ENCODE measurements at places on chromosomes 12 and 14. TPM values are rescaled to one million over a fixed set of nuclear protein-coding genes. Genes with fewer than 3 reads are reported as not detected.

Gene PTPN6
- total RNA-seq, result 134 TPM

Gene SSTR1
- not detected for total RNA-seq

Gene LTBP2
- total RNA-seq, result not detected

Gene POTEG
- total RNA-seq, result not detected

DNA sequence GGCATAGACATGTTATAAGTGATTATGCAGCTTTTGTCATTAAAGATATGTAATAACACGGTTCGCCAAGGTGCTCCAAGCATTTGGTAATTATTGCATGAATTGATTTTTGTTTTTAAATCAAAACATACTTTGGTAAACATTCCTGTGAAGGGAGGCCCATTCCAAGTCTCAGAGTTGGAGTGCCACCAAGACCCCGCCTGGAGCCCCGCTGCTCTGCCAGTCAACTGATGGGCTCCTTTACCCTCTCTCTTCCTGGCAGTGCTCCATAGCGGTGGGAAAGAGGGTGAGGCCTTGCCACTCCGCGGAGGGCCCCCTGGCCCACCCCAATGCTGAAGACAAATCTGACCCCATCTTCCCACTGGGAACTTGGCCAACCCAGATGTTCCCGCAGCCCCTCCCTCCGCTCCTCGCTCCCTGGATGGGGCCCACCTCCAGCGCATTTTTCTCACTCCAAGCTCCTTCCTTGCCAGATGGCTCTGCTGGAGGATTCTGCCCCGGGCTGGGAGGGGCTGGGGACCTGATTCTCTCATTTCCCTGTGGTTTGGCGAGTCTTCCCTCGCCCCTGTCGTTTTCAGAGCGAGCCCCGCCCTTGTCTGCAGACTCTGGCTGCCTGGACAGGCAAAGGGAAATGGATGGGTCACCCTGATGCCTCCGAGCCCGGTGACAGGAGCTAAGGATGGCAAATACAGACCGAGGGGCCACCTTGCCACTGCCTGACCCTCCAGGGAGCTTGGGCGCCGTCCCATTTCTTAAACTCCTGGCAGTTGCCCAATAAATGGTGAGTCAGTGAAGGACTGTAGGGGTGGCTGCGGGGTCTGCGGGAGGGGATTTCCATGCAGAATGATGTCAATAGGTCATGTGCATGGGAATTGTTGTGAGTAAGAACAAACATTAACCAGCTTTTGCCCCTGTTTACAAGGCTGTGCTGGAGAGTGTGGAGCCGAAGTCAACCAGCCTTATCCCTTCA, 9.2 kb upstream of the PAPLN start:
- ATAC-seq, result no peak

DNA sequence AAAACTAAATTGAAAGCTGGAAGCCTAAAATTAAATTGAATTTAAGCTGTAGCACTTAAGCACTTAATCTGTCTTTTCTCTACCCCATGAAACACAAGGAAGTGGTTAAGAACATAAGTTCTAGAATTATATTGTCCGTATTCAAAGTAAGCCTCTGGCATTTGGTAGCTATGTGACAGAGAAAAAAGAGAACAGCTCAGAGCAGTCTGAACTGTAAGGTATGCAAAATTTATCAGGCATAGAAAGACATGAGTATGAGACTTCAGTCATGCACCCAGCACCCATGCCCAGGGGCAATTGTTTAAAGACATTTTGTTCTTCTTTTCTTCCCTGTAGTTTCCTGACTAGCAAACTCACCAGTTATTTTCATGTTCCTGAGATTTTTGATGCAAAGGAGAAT, 116.7 kb downstream of the KCNMB4 start:
- no peak for ATAC-seq

Gene KCNK10
- not detected for total RNA-seq

DNA sequence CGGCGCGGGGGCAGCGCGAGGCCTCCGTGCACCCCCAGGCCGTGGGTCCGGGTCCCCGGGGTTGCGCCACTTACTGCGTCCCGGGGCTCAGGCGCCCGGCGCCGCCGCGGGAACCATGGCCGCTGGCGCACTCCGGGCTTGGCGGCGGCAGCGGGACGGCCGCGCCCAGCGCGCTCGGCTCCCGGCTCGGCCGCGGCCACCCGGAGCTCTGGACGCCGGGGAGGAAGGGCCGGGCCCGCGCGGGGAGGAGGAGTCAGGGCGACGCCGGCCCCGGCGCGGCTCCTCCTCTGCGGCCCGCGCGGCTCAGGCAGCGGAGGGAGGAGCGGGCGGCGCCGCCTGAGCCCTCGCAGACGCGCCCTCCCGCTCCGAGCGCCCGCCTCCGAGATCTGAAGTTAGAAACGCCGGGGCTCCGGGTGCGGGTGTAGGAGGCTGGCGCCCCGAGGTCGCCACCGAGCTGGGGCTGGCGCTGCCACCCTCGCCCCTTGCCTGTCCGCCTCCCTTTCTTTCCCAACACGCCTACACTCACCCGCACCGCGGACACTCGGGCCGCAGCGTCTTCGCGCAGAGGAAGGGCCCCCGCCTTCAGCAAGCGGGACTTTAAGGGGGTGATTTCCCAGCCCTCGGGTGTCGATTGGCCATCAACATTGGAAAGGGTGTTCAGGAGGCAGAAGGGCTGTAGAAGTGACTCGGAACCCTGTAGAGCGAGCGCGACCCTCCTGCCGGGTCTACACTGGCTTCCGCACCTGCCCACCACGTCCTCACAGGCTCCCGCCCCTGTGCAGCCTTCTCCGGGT, at the start of gene NIN:
NIN (minus strand) TSS at position 231 of the 794 bp plus-strand sequence. CDS start 9,106 bp downstream, outside the sequence.
- ATAC-seq, result peak; percentile 92

DNA sequence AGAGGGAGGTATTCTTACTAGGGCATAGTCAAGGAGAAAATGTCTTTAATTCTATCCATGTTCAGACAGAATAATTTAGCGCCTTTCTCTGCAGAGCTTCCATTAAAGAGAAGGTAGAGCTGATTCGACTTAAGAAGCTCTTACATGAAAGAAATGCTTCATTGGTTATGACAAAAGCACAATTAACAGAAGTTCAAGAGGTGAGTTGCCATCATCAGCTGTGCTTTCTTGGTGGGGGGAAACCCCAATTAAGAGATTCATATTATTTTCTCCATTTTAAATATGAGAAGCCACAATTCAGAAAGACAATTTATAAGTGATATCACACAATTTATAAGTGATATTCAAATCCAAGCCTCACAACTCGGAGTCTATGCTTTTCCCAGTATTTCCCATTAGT, 27.8 kb downstream of the RPGRIP1 start:
- no peak for ATAC-seq

DNA sequence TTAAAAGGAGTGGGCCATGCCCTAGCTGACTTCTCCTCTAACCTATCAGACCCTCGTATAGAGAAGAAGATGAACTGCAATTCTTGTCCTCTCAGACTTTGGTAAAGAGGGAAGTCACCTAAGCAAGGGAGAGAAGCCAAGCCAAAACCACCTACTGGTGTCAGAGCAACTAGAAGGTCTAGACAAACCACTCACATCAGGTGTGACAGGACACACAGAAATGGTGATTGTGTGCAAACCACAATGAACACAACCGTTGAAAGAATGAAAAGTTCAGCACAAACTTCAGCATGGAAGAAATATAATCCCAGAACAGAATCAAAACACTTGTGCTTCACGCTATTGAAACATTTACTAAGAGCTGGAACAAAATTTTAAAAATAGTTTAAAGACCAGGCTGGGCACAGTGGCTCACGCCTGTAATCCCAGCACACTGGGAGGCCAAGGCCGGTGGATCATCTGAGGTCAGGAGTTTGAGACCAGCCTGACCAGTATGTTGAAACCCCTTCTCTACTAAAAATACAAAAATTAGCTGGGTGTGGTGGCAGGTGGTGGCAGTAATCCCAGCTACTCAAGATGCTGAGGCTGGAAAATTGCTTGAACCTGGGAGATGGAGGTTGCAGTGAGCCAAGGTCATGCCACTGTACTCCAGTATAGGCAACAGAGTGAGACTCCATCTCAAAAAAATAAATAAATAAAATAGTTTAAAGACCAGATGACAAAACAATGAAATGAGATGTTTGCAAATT, 56.2 kb upstream of the NTF3 start:
- no peak for ATAC-seq

GRCh38 chr14:91238661-91239060, 5.8 kb downstream of the GPR68 start:
- no peak for ATAC-seq

Gene KRT81
- total RNA-seq, result not detected

Gene DMAC2L
- 13.2 TPM for total RNA-seq

GRCh38 chr12:41772478-41772877, 372.2 kb downstream of the GXYLT1 start:
- ATAC-seq, result no peak

- no peak for ATAC-seq
These were observed 90.4 kb downstream of the PIWIL1 start for GRCh38 chr12:130428116-130428515.

GRCh38 chr14:50339178-50339804, 27.2 kb downstream of the DMAC2L start:
- no peak for ATAC-seq

Gene TMEM229B
- 0.71 TPM for total RNA-seq

DNA sequence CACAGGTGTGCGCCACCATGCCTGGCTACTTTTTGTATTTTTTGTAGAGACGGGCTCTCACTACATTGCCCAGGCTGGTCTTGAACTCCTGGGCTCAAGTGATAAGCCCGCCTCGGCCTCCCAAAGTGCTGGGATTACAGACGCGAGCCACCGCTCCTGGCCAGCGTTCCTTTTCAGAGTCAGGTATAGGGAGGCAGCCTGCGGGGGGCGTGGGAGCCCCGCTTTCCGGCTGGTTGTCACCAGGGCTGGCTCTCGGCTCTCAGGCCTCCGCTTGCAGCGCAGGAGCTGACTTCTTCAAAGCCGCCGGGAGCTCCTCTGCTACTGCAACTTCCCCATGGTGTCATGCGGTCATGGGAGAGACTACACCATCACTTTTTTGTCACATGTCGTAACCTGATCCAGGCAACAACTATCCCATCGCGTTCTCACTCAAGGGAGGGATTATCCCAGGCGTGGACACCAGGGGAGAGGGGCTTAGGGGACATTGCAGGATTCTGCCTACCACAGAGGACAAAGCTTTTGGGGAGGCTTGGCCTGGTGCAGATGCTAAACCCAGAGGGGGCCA, 129.4 kb downstream of the SCARB1 start:
- ATAC-seq, result no peak

Gene RAB3IP
- 27.3 TPM for total RNA-seq

Gene SCN8A
- total RNA-seq, result 1.2 TPM

- ATAC-seq, result no peak
These were observed 957.7 kb downstream of the DIO2 start for GRCh38 chr14:79253576-79253975.

- ATAC-seq, result no peak
These were observed 33.9 kb downstream of the SLC39A9 start for GRCh38 chr14:69432364-69432763.

All from activated T-helper 17 cell treated with anti-CD3 and anti-CD28 coated beads, Interleukin-2, amount 50 U/mL, for 72 hours (primary cell).